ENCODE measurements at places on chromosomes 3 and 15.
A peak's percentile ranks its signal among the peaks of the same experiment; 100 is the strongest.

GRCh38 chr3:17500618-17501017 lies 241.8 kb downstream of the TBC1D5 start:
- DNase-seq: no peak

DNA sequence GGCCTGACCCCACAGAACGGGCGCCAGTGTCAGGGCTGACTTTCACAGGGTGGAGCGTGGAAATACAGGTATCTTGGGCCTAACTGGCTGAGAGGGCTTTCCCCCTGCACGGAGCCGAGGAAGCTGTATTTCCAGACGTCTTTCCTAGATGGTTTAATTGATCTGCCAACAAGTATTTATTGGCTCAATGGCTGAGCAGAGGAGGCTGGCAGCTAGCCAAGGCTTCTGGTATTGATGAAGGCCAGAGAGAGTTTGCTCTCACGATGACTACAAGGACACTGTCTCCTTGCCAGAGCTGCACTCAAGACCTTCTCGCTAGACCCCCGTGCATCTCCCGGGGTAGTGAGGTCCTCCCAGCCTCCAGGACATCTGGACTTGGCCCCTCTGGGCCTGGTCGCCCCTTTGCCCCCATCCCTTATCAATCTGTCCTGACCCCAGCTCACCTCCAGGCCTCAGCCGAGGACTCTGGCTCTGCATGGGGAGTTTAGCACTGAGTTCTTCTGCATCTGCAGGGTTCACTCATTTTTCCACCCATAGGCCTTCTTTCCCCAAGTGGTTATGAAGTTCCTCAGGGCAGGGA lies 20.6 kb downstream of the SPSB4 start:
- DNase-seq: no peak

- DNase-seq: no peak
Observed at GRCh38 chr3:74562558-74563269, 51.7 kb downstream of the CNTN3 start.

GRCh38 chr3:186022931-186023330 lies 85.1 kb upstream of the TRA2B start:
- DNase-seq: no peak

GRCh38 chr15:70424937-70425411 lies 327.3 kb upstream of the TLE3 start:
- DNase-seq: no peak

DNA sequence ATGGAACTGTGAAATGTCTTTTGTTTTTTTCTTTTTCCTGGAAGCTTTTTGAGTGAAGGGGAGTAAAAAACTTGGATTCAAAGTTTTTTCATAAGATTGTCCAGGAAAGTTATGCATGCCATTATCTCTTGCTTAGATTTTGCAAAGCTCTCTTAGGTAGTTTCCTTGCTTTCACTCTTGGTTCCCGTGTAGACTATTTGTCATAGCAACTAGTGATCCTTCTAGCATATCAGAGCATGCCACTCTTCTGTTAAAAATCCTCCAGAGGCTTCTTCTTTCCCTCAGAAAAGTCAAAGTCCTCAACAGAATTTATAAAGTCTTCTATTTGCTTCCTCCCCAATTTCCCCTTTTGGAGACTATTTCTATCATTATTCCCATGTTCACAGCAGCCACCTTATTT lies 21.1 kb downstream of the GTF2E1 start:
- DNase-seq: no peak

GRCh38 chr3:43796041-43796596 lies 105.4 kb downstream of the ABHD5 start:
- DNase-seq: no peak

DNA sequence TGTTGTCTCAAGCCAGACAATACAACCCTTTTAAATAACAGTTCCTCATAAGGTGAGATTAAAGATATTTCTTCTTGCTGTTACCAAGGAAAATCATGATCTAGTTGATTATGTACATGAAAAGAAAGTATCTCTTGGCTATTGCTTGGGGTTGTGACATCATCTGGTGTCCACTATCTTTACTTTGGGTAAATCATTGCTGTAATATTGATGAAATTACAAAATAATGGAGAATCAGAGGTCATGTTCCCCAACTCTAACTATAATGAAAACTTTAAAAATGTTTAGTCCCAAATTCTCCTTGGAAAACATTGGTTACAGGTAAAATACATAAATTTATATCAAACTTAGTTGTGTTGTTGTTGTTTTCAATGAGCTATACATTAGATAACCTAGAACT lies 142.2 kb downstream of the ARPP21 start:
- no peak for DNase-seq

- DNase-seq: no peak
Observed at GRCh38 chr15:58932710-58933280, 684 bp downstream of the SLTM start.

DNA sequence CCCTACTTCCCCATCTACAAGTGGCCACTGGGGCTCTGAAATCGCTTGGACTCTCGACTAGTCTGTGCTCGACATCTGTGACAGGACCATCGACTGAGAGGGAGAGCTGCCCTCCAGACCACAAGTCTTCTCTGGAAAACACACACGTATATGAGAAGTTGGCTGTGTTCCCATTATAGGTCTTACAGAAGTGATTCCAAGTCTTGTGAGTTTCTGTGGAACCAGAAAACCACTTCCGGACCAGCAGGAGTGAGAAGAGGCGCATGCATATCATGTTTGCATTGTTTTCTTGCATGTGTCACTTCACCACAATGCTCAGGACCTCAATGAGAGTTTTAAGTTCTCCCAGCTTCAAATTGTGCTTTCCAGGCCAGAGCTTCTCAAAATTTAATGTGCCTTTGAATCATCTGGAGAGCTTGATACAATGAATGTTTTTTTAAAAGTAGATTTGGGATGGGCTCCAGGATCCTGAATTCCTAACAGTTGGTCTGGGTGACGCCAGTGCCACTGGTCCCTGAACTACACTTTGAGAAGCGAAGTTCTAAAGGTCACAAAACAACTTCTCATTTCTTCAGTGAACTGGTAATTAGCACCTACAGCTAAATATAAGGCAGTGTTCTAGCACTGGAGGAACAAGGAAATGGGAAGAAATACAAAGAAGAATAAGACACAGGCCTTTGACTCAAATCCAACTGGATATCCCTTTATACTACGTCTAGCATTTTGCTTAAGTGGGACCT lies 15.7 kb downstream of the LIPC start:
- DNase-seq: no peak

GRCh38 chr3:44862226-44862637 lies 520 bp downstream of the TMEM42 start:
- DNase-seq: no peak

- DNase-seq: no peak
Observed at GRCh38 chr15:95501865-95502264, 828.6 kb upstream of the NR2F2 start.

DNA sequence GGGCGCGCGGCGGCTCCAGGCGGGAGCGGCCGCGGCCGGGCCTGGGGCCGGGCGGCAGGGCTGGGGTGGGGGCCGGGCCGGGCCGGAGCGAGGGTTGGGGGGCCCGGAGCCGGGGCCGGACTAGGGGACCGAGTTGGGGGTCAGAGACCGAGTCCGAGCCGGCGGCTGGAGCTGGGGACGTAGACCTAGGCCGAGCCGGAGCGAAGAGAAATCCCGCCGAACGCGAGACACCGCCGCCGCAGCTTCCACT lies 37.3 kb downstream of the HMCES start:
- DNase-seq: no peak

GRCh38 chr15:89361451-89362202 lies 27.0 kb upstream of the POLG start:
- DNase-seq: no peak

DNA sequence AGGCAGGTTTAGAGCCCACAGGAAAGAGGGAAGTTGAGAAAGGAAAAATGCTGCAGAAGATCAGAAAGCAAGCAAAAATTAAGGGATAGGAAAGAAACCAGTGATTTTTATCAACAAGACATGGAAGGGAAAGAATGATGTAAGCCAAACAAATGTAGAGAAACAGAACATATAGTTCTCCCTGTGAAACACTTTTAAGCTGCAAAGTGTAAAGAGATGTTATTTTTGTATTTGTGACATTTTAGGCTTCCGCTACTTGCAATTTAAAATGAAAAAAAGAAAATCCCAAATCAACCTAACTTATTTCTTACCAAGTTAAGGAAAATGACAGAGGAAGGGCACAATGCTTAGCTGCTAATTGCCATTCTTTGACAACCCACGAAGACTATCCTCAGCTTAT lies 111.6 kb downstream of the PDCD6IP start:
- no peak for DNase-seq

GRCh38 chr3:8446845-8447244 lies 54.8 kb upstream of the LMCD1 start:
- DNase-seq: no peak

GRCh38 chr15:62927836-62928235 lies 114.7 kb upstream of the TPM1 start:
- DNase-seq: no peak

DNA sequence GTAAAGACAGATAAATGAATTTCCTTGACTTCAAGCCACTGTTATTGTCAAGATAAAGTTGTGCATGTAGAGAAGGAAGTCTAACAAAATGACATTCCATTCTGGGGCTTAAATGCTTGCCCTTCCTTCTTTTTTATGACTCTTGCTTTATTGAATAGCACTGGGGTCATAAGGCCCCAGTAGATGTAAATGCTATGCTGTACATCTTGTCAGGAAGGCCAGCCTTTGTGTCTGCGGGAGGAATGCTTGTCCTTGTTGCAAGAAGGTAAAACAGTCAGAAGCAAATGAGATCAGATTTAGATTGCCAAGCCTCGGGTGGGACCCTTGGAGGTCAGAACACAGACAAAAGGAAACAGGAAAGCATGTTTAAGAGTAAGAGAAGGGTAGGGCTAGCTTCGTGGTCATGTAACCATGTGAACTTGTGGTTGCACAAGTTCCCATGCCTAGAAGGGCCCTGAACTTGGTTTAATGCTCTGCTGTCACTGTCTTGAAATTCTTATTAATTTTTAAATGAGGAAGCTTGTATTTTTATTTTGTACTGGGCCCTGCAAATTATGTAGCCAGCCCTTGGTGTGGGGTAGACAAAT lies 81.5 kb downstream of the PPM1L start:
- DNase-seq: no peak

GRCh38 chr3:13110678-13111116 lies 37.5 kb upstream of the IQSEC1 start:
- no peak for DNase-seq

DNA sequence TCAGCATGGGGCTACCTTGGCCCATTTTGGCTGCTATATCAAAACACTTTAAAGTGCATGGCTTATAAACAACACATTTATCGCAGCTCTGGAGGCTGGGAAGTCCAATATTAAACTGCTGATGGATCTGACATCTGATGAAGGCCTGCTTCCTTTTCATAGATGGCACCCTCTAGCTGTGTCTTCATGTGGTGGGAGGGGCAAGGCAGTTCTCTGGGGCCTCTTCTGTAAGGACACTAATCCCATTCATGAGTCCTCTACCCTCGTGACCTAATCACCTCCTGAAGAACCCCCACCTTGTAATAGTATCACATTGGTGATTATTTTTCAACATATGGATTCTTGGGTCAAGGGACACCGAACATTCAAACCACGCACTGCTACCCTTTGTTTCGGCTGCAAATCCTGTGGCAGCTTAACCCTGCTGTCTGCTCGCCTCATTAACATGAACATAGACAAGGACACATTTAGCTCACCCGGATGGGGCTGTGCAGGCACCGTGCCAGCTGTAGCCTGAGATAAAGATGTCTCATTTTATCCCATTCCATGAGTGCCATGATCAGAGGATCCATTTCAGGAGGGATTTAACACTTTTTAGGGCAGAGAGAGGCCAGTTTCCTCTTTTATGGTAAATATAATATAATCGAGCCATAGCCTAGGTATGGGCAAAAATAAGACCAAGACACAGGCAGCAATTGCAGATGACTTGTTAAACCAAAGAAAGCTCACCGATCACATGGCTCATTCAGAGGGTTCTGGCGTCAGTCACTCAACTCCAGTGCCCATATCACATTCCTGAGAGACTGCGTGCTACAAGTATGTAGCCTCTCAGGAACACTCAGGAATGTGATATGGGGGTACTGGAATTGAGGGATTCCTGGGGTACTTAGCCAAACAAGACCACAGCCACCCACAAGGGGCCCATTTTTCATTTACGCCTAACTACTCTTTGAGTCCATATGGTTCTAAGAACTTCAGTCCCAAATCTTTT lies 251.1 kb upstream of the ST8SIA2 start:
- no peak for DNase-seq

DNA sequence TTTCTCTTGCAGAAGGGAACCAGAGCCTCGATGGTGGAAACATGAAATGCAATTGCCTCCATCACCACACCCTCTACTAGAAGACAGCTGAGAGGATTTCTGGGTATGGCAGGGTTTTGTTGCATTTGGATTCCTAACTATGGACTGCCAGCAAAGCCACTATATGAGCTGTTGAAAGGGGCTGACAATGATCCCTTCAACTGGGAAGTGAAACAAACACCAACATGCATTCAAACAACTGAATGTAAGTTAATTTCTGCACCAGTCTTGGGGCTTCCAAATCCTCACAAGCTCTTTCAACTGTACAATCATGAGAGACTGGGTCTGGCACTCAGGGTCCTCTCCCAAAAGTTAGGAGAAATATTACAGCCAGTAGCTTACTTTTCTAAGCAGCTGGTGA lies 116.7 kb upstream of the PLCL2 start:
- DNase-seq: no peak

DNA sequence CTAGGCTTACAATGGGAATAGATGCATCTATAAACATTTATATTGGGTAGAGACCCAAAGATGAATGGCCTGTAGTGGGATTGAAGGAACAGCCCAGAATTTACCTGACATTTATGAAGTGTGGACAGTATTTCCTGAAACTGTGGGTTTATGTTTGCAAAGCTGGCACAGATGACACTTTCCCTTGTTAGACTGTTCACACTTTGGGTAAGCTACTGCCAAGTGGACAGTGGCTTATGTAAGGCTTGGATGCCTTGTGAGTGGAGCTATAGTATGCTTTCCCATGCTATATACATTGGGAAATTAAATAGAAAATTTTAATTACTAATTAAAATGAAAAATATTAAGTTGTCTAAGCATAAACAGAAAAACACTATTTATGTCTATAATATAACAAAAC lies 48.5 kb downstream of the STARD9 start:
- DNase-seq: no peak

DNA sequence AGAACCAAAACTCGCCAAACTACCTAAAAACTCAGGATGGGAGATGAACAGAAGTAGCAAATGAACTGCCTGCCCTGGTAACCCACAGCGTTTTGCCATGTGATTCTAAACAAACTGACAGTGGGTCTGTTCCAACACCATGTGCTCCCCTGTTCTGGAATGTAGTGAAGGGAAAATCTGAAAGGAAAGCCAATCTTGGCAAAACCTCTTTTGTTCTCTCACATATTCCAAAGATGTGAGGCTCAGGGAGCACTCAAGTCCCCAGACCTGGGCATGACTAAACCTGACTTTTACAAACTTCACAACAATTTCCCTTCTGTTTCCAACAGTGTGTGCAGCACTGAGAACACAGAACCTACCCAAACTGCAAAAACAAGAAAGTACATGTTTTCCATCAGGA lies 116.1 kb downstream of the IMPG2 start:
- no peak for DNase-seq

- peak; percentile 37 for DNase-seq
Observed at GRCh38 chr3:1824359-1824758, 274.3 kb upstream of the CNTN4 start.

Measured in NCI-H1930 (cell line).